ENCODE measurements at places on chromosomes 4 and X.

DNA sequence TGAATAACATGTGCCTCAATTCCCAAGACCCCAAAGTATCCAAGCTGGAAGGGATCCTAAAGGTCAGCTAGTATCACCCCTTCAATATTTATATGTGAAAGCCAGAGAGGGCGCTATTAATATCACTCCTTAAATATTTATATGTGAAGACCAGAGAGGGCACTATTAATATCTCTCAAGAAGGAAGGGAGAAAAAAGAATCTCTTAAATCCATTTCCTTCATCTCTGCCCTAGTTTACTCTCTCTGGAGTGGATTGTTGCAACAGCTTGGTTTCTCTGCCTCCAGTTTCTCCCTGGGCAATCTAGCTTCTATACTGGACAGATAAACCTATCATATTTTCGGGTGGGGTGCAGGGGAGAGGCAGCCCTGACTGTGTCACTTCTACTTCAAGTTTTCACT, 31.6 kb upstream of the MSN start:
- DNase-seq = no peak

- no peak for DNase-seq
These were observed 38.7 kb upstream of the SH3RF1 start for GRCh38 chr4:169309326-169309967.

GRCh38 chr4:110533940-110534339, 58.0 kb downstream of the ENPEP start:
- DNase-seq = no peak

GRCh38 chrX:153794897-153795816, 689 bp downstream of the SSR4 start:
- DNase-seq = no peak

DNA sequence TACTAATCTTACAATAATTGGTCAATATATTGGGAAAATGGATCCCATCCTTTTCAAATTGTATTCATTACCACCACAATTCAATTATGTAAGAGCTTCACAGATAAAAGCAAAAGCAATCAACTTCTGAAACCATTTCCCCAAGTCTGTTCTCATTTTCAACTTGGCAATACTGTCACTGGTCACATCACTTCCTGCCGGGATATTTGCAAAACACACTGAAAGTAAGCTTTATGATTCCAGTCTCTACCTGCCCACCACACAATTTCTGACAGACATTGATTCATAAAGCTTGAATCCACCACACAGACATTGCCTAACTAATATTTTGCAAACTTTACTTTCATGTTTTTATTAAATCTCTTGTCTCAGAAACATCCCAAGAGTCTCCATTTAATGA, 53.6 kb downstream of the LIN54 start:
- no peak for DNase-seq

DNA sequence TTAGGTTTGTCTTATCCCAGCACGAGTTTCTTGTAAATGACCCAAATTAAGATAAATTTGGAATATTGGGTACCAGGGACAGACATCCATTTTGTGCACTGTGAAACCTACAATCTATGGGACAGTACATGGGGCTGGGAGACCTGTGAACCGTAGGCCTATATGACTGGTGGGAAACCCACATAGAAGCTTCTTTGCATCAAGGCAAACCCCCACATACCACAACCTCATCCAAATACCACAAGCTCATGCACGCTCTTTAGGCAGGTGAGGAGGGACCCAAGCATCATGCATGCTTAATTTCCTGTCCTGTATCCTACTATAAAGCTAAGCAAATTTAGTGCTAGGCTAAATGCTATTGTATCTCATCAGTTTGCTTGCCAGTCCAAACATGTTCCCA, 47.8 kb downstream of the NIPAL1 start:
- no peak for DNase-seq

DNA sequence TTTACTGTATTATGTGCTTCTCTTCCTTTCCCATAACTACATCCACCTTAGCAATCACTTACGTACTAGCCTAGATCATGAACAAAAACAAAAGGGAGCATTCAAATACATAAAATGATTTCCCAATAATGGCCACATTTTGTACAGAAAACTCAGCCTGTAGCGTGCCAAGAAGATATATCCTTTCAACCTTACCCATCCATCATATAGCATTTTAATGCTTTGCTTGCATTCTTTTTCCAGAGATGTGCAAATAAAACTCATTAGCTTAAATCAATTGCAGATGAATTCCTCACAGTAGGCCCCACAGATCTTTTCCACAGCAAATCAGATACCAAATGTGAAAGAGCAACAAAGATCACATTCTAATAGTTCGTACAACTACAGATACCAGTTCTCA, 20.8 kb downstream of the GRSF1 start:
- DNase-seq = no peak

DNA sequence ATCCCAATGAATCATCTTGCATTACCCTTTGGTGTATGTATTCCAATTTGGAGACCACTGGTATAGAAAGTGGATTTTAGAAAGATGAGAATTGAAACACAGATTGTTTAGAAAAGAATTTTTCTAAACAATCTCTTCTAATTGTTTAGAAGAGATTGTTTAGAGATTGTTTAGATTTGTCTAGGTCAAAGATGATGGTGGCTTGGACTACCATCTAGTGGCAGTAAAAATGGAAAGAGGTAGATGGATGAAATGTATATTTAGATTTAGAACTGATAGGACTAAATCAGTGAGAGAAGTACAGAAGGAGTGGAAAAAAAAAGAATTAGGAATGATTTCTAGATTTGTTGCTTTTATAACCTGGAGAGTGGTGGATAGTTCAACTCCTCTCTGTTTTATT, 70.6 kb downstream of the ARSJ start:
- DNase-seq = peak; percentile 2

- no peak for DNase-seq
These were observed 123.2 kb upstream of the KCNIP4 start for GRCh38 chr4:22071749-22072148.
